Activated CD4-positive, alpha-beta memory T cell treated with anti-CD3 and anti-CD28 coated beads, Interleukin-2, amount 10 ng/mL, durations not matched to agents 7 days and 5 days (primary cell): ENCODE measurements at places on chromosomes 13 and 19.
A peak's percentile ranks its signal among the peaks of the same experiment; 100 is the strongest.

DNA sequence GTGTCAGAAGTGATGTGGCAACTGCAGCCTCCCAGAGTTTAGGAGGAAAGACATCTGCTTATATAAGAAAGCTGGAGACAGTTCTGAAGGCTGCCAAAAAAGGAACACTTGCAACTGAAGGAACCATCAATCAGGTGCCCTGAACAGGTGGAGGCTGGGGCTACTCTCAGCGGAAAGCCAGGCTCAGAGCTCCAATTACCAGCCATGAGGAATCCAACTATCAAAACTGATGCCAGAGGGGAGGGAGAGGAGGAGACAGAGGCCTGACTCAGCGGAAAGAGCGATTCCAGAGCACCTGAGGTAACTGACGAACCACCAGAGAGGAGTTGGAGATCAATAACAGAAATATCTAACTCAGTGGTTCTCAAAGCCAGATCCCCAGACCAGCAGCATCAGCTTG is 24.3 kb downstream of the LEUTX start:
- no peak for DNase-seq

DNA sequence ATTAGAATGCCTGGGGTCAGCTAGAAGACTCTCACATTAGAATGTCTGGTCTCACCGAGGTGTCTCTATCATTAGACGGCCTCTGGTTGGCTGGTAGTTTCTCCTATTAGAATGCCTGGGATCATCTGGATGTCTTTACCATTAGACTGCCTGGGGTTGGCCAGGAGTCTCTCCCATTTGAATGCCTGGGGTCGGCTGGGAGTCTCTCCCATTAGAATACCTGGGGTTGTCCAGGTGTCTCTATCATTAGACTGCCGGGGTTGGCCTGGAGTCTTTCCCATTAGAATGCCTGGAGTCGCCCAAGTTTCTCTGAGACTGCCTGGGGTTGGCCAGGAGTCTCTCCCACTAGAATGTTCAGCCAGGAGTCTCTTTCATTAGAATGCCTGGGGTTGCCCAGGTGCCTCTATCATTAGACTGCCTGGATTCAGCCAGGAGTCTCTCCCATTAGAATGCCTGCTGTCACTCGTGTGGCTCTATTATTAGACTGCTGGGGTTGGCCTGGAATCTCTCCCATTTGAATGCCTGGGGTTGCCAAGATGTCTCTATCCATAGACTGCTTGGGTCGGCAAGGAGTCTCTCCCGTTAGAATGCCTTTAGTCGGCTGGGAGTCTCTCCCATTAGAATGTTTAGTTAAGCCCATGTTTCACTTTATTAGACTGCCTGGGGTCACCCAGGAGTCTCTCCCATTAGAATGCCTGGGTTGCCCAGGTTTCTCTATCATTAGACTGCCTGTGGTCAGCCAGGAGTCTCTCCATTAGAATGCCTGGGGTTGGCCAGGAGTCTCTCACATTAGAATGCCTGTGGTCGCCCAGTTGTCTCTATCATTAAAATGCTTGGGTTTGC is 1467.8 kb downstream of the UQCRFS1 start:
- no peak for DNase-seq

DNA sequence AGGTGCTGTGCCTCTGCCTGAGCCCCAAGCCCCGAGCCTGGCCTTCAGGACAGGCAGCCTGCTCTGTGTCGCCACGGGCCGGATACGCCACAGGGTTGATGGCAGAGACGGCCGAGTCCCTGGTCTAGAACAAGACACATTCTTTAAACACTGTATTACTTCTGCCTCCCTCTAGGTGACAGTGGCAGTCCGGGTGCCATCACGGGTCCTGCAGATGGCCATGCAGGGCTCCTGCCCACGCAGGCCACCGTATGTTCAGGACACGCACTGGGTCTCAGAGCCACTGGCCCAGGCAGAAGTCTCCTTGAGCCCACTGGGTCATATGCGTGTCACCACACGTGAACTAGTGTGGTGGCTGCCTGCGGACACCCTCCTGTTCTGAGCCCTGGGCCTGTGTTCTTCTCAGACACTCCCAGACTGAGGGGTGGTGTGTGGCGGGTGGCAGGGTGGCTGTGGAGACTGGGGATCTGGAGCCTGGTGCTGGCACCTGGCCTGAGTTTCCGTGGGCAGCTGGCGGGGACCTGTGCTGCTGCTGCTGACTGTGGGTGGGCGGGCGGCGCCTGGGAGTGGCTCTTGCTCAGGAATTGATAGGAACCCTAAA is 4.4 kb downstream of the PLEKHJ1 start:
- no peak for DNase-seq

DNA sequence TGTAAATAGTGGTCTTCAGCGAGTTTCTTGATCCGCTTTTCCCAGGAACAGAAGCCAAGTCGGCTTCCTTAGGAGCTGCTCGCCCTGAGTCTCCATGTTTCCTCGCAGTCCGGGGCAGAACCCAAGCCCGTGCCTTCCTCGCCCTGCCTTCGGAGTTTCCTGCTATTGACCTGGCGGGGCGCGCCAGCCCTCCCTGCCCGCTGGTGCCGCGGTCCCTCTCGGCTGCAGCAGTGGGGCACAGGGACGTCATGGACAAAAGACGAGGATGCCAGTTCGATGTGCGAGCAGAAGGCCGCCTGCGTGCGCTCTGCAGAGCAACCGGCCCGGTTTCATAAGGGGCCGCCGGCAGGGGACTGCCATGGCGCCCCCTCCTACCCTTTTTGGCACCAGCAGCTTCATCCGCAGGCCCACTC is 156.6 kb downstream of the TM9SF2 start:
- DNase-seq = peak; percentile 34
